AG20443 (cell line): ENCODE measurements at places on chromosomes 16 and 17.

DNA sequence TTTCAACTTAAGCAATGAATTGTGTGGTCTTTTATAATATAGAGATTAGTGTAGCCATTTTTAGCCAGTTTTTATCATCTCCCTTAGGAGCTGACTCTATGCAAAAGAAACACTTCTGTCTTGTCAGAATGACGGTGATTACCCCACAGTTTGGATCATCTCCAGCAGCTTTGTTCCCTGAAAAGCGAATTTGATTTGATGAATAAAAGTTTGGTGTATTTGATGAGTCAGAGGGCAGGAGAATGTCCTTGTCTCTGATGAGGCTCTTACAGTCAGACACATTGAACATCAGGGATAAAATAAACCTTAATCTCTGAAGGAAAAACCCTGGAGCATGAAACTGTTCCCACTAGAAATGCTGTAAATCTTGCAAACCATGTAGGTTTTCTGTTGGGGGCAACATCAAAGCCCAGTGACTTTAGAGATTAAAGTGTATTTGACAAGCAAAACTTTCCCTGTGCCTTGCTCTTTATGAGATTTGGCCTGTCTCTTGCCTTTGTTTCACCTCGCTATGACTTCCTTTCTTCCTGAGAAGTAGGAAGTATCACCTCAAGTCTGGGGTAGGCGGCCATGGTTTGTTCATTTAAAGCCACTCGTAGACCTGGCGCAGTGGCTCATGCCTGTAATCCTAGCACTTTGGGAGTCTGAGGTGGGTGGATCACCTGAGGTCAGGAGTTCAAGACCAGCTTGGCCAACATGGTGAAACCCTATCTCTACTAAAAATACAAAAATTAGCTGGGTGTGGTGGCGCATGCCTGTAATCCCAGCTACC lies 209.3 kb downstream of the FTO start:
- peak; percentile 82 for DNase-seq

DNA sequence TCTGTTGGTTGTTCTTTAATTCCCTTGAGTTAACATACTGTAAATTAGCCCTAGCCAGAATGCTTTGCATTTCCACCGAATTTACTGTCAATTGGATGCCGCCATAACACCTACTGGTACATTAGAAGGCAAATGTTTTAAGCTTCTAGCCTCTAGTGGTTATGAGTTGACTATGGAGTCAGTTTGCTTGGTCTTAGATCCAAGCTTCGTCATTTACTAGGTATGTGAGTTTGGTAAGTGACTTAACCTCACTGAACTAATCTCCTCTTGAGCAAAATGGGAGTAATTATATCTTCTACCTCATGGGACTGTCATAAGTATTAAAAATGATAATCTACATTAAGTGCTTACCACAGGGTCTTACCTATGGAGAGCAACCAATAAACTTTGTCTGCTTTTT lies 20.4 kb upstream of the CDH11 start:
- DNase-seq = peak; percentile 13

- DNase-seq = no peak
Measured at GRCh38 chr16:66231452-66232160, 134.9 kb upstream of the CDH5 start.

- no peak for DNase-seq
Measured at GRCh38 chr17:17809531-17810083, 27.2 kb downstream of the SREBF1 start.
